ENCODE measurements at places on chromosomes 6 and 20.
A peak's percentile ranks its signal among the peaks of the same experiment; 100 is the strongest.

- DNase-seq, result no peak
Observed at GRCh38 chr6:139654309-139654708, 279.9 kb upstream of the CITED2 start.

- DNase-seq, result no peak
Observed at GRCh38 chr6:80940976-80941375, 811.5 kb downstream of the TENT5A start.

- DNase-seq, result no peak
Observed at GRCh38 chr6:102553214-102553613, 1159.7 kb downstream of the GRIK2 start.

DNA sequence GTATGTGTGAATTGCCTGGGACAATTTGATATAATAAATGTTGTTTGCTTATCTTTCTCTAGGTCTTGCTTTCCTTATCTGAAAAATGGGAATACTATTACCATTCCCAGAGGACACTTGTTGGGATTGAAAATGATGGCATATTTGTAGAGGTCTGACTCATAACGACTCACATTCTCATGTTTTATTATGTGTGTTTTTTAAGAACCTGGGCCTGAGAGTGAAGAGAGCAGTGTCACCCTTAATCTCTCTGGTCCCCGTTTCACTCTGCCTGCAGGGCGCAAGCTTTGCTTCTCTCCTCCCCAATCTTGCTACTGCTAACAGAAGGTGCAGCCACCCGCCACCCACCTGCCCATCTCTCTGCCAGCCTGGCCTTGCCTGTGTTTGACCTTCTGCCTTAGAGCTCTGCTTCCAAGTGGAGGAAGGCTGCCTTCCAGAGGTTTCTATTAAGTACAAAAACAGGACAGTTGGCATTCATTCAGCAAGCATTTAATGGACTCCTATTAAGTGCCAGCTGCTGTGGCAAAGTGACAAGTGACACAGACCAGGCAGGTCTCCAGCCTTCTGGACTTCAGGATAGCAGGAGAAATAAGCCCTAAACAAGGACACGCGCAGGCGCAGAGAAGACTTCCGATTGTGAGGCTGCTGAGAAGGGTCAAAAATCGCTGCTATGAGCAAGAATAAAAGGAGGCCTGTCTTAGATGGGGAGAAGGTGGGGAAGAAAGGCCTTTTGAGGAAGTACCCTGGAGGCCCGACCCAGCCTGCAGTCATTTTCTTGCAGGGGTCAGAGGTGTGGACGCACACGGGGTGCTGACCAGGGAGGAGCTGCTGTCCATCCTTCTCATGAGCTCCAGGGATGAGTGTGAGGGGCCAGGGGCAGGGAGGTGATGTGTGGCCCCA lies 112.5 kb downstream of the JPH2 start:
- DNase-seq, result peak; percentile 44

DNA sequence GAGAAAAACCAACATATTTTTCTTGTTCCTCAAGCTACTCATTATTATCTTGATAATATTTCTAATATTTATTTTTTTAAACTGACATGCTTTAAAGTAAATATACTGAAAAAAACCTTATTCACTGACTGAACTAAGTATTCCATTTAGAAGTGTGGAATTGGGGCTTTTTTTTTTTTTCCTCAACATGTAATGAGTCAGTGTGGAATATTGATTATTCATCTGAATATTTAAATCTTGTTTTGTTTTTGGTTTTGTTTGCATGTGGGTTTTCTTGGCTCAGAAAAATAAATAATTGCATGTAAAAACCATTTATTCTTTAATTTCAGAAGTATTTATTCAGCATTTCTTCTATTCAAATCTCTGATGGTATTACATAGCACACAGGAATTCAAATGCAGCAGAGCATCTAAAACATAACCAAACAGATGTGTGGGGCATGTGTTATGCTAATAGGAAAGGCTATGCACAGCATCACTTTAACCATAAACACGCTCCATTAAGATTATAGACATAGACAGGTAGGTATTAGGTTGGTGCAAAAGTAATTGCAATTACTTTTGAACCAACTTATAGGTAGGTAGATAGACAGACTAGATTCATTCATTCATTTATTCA lies 166.5 kb downstream of the PLCB1 start:
- DNase-seq, result no peak

GRCh38 chr6:110664933-110665332 lies 150.3 kb downstream of the CDK19 start:
- peak; percentile 42 for DNase-seq

DNA sequence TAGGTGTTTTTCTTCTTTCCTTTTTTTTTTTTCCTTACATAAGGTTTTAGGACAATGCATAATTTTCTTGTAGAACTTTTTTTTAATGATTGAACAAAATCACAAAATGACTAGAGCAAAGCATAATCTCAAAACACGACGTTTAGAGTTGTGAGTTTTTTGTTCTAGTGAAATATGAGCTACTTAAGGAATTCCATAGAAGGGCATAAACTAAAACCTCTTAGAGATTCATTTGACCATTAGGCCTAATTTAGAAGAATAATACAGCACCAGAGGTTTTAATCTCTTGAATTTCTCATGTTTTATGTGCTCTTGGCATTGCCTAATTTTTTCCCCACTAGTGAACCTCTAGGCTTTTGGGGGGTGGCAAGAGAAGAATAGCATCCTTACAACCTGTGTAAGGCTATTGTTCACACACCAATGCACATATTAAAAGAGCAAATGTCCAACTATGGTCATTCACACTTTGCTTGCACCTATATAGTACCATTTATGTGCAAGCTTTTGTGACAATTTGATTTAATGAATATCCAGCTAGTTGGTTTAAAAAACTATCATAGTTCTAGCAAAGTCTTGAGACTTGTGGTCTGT lies 44.6 kb downstream of the HMGN3 start:
- DNase-seq, result no peak

- DNase-seq, result no peak
Observed at GRCh38 chr6:39508515-39508914, 186.0 kb upstream of the KCNK16 start.

GRCh38 chr6:49565855-49566254 lies 15.4 kb downstream of the C6orf141 start:
- no peak for DNase-seq
